Regular cardiac myocyte (primary cell): ENCODE measurements at places on chromosomes 7 and 10. TPM values are rescaled to one million over a fixed set of nuclear protein-coding genes. Genes with fewer than 3 reads are reported as not detected.

Gene NRBF2
- total RNA-seq: 25.9 and 34.7 TPM in 2 replicates

Gene PYROXD2
- 6.5 and 16.6 TPM in 2 replicates for total RNA-seq

Gene HPS1
- total RNA-seq: 18.8 and 22.6 TPM in 2 replicates

Gene SPRN
- 0.28 and 0.38 TPM in 2 replicates for total RNA-seq

Gene PTPRN2
- total RNA-seq: 0.77 and 1.7 TPM in 2 replicates

Gene HABP2
- total RNA-seq: under 0.01 and 0.19 TPM in 2 replicates

Gene GIMAP6
- total RNA-seq: 0.19 and 0.56 TPM in 2 replicates

Gene ZNF365
- 3.3 and 6.2 TPM in 2 replicates for total RNA-seq

Gene LIPJ
- total RNA-seq: not detected in 2 replicates

Gene TRIP6
- total RNA-seq: 43.1 and 70.4 TPM in 2 replicates

Gene HTR7
- total RNA-seq: 8.2 and 11.3 TPM in 2 replicates

Gene SFRP4
- total RNA-seq: 12.3 and 235 TPM in 2 replicates

Gene JCAD
- 7.1 and 9.9 TPM in 2 replicates for total RNA-seq

Gene PIK3CG
- total RNA-seq: 0.19 and 1.1 TPM in 2 replicates

Gene CAMK2B
- 0.19 and 0.28 TPM in 2 replicates for total RNA-seq

Gene HKDC1
- total RNA-seq: 0.38 and 0.85 TPM in 2 replicates

Gene SUGCT
- total RNA-seq: 9.0 and 17.8 TPM in 2 replicates

Gene FAM25G
- not detected in 2 replicates for total RNA-seq

Gene ZNF853
- total RNA-seq: 0.19 and 0.28 TPM in 2 replicates

Gene PDK4
- 0.58 and 6.5 TPM in 2 replicates for total RNA-seq

Gene SPDYE1
- not detected in 2 replicates for total RNA-seq

Gene GNGT1
- total RNA-seq: under 0.01 TPM in 1 of 2 replicates, not detected in the other

Gene BTRC
- total RNA-seq: 10.1 and 12.1 TPM in 2 replicates

Gene PTPN20
- total RNA-seq: 1.3 and 3.9 TPM in 2 replicates

Gene VAX1
- total RNA-seq: not detected in 2 replicates

Gene WNT8B
- total RNA-seq: not detected in 2 replicates

Gene CLDN4
- total RNA-seq: 0.85 and 2.7 TPM in 2 replicates

Gene PPP1R9A
- total RNA-seq: 0.56 and 0.77 TPM in 2 replicates

Gene PHYHIPL
- total RNA-seq: not detected in 2 replicates
